ENCODE measurements at places on chromosomes 1 and 21.

- no peak for DNase-seq
Measured at GRCh38 chr1:29967261-29967660, 730.9 kb downstream of the PTPRU start.

DNA sequence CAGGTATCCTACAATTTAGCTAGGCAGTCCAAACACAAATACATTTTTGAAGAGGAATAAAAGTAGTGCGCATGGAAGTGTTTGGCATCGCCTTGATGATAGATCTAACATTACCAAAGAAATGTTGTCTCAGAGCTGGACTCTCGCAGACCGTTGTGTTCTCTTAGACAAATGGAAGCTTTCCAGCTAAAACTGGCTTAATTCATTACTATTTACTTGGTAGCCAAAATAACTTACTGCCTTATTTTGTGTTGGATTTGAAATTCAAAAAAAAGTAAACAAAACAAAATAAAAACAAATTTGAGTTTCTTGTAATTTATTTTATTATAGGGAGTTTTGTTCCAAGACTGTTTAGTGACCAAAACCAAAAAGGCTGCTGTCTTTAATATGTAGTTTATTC, 51.6 kb downstream of the PDE4B start:
- no peak for DNase-seq

GRCh38 chr1:97996880-97997279, 76.0 kb upstream of the DPYD start:
- no peak for DNase-seq

- DNase-seq = no peak
Measured at GRCh38 chr1:165397944-165398343, 41.4 kb upstream of the LMX1A start.

- no peak for DNase-seq
Measured at GRCh38 chr1:90834886-90835660, 118.0 kb upstream of the BARHL2 start.

DNA sequence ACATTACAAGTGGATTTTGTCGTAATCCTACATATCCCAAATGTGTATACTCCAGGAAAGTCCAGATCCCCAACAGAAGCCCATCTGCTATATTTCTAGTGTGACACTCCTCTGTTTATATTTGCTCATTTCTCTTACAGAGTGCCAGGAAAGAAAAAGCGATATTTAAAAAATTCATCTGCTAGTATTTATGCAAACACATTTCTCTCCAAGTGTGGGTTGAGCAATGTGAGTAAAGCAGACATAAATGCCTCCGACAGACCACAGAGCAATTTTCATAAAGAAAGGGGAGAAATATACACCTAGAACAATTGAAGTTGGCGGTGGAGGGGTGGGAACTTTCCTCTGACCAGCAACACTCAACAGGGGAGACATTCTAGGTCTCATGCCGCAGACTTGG, 22.2 kb upstream of the RAP1A start:
- DNase-seq = no peak

DNA sequence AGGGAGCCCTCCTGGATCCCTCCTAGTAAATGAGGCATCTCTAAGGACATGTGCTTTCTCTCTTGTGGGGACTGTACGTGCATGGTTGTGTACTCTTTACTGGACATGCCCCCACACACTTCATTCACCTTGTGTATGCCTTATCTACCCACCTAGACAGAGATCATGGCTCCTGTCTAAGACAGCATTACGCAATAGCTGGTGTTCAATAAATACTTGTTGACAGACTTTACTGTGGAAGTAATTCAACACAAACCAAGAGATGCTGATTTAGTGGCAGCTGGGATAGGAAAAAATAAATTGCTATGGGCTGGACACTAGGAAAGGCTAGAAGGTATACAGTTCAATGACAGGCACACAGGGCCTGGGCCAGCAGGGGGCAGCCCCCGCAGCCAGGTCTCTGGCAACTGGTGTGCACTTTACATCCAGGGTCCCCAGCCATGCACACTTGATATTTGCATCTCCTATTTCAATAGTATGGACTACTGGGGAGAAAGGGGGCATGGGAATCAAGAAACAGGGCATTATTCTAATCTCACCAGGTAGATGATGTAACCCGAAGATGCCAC, 24.2 kb downstream of the TRABD2B start:
- no peak for DNase-seq

- DNase-seq = peak; percentile 66
Measured at GRCh38 chr1:119204197-119204960, 63.9 kb upstream of the WARS2 start.

DNA sequence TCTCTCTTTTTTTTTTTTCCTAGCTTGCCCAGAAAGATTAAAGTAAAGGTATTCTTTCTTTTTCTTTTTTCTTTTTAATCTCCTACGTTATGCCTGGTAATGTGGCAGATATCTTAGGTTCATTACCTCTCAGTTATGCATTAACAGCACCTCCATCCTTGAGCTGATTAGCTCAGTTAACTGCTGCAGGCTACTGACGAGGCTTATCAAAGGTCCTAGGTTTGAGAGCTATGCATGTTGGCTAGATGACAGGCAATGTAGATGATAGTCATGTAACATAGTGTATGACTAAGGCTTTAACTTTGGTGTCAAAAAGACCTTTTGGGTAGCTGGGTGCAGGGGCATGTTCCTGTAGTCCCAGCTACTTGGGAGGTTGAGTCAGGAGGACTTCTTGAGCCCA, 53.7 kb upstream of the CACYBP start:
- no peak for DNase-seq

- DNase-seq = no peak
Measured at GRCh38 chr21:25925064-25925800, 190.5 kb downstream of the GABPA start.

DNA sequence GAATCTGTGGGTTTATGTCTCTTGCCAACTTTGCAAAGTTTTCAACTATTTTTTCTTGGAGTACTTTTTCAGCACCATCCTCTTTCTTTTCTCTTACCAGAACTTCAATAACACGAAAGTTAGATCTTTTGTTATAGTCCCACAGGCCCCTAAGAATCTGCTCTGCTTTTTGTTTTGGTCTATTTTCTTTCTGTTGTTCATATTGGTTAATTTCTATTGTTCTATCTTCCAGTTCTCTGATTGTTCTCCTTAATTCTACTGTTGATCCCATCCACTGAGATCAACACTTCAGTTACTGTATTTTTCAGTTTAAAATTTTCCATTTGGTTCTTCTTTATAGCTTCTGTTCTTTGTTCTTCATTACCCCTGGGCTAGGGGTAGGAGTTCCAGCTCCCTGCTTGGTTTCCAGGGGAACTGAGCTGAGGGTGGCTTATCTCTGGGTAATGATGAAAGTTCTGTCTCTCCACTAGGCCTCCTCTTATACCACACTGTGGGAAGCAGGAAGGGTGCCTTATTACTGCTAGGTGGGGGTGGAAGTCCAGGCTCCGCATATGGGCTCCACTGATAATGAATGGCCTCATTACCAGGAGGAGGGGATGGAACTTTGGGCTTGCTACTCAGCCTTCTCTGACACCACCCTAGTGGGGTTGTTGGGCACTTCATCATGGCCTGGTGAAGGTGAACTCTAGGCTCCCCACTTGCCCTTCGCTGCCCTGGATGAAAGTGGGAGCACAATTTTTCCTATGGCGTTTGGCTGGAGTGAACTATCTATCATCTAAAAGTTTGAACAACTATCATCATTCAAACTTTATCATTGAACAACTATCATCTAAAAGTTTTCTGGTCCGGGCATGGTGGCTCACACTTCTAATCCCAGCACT, 39.3 kb downstream of the NAV1 start:
- DNase-seq = no peak
